ENCODE measurements at places on chromosomes 2 and 18.

- DNase-seq, result no peak
Observed at GRCh38 chr2:134087371-134087921, 166.4 kb upstream of the MGAT5 start.

DNA sequence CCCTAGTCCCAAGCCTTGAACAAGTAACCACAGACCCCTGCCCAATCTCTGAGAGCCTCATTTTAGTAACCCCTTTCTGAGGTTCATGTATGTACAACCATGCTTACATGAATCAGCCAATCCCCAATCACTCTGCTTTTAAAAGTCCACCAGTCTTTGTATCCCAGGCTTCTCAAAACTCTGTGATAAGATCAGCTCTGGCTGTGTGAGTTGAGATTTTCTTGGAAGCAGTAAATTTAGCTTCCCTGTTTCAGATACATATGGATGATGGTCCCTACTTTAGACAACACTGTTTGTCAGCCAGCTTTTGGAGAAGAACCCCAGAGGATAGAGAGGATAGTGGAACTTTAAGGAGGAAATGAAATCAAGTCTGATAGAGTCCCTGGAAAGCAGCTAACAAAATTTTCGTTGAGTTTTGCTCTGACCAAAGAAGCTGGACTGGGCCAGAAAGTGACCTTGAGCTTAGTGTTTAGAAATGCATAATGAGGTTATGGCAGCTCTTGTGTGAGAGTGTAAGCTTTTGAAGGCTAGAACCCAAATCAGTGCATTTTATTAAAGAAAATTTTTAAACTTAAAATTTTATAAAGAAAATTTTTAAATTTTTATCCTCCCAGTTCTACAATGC, 3.7 kb downstream of the ADNP2 start:
- no peak for DNase-seq

DNA sequence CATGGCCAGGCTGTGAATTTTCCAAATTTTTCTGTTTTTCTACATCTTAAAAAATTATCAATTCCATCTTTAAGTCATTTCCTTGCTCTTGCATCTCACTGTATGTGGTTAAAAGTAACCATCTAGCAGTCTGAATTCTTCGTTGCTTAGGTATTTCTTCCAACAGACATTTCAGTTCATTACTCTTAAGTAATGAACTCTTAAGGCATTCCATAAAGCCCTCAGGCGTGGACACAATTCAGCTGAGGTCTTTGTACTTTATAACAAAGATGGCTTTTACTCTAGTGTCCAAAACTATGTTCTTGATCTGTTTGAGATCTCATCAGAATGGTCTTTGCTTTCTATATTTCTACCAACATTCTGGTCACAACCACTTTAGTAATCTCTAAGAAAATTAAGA, 253.9 kb upstream of the GCFC2 start:
- DNase-seq, result no peak

DNA sequence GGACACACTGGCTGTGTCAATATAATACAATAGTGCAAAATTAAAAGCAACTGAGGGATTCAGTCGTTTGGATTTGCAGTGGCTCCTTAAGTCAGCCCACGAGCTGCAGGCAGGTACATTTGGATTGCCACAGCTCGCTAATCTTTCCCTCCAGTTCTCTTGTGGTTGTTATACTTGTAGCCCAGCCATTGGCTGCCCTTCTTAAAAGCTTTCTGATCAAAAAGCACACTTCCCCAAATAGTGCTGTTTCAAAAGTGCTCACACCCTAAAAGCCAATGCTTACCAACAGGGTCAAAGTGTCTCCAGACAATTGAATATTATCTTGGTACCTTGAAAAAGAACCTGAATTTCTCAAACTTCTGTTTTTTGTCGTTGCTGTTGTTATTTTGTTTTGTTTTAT, 404.7 kb upstream of the FAM98A start:
- no peak for DNase-seq

GRCh38 chr18:811182-811891, 705 bp downstream of the YES1 start:
- no peak for DNase-seq

Measured in D341Med (cell line).